ENCODE measurements at places on chromosomes 7 and 10. TPM values are rescaled to one million over a fixed set of nuclear protein-coding genes. Genes with fewer than 3 reads are reported as not detected.

The NRAP gene
- total RNA-seq, result not detected

The AKR1C4 gene
- total RNA-seq, result not detected

The ACTL6B gene
- not detected for total RNA-seq

The GIMAP4 gene
- 12.3 TPM for total RNA-seq

The FANK1 gene
- total RNA-seq, result not detected

DNA sequence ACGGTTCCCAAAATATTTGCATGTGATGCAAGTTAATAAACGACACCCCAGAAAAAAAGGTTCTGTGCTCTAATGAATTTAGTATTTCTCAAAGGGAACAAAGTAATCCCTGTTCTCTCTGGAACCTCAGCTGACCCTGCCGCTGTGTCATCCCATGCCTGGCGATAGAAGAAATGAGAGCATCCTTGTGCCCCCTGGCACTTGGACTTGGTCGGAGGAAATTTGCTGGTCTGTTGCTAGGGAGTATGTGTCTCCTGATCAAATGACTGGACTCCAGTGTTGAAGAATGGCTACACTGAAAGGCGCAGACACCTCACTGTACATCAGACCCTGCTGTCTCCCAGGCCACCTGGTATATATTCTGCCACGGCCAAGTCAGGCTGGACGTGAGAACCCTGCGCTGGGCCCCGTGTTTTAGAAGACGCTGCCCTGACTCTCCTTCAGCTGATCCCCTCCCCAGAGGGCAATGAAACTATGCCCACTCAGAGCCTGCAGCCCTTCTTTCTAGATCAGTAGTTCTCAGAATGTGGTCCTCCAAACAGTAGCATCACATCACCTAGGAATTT lies 67.2 kb downstream of the THNSL1 start:
- peaks cover 28% of the 10 kb centered on the region for H3K4me1 ChIP-seq
- H3K27ac ChIP-seq, result no peak overlapping the region
- no peaks in the 10 kb centered on the region for H3K27me3 ChIP-seq
- H3K4me3 ChIP-seq, result no peak overlapping the region

The MDFIC gene
- total RNA-seq, result 22.9 TPM

DNA sequence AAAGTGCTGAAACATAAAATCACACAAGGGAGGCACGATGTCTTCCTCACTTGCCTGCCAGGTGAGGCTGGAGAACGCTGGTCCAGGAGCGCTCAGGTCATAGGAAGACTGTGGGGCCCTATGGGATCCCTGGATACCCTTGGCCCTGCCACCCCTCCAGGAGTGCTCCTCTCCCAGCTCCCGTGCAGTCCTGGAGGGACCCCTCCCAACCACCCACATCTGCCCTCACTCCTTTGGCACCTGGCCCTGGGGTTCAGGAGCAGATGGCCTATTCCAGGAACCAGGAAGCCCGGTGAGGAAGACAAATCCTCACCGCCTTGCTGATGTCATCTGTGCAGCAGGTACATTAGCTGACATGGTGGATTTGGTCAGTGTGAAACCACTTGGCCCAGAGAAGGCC lies 3.7 kb upstream of the CXCL12 start:
- no peak overlapping the region for H3K27ac ChIP-seq
- H3K36me3 ChIP-seq, result no peaks in the 10 kb centered on the region
- no peaks in the 10 kb centered on the region for H3K27me3 ChIP-seq
- no peak overlapping the region for H3K4me3 ChIP-seq

GRCh38 chr7:130142654-130143333 lies 62.4 kb downstream of the TMEM209 start:
- H3K4me1 ChIP-seq, result peaks cover 21% of the 10 kb centered on the region
- no peak for DNase-seq
- no peak overlapping the region for H3K27ac ChIP-seq
- no peaks in the 10 kb centered on the region for H3K27me3 ChIP-seq
- no peak overlapping the region for H3K4me3 ChIP-seq
- no peaks in the 10 kb centered on the region for H3K36me3 ChIP-seq

DNA sequence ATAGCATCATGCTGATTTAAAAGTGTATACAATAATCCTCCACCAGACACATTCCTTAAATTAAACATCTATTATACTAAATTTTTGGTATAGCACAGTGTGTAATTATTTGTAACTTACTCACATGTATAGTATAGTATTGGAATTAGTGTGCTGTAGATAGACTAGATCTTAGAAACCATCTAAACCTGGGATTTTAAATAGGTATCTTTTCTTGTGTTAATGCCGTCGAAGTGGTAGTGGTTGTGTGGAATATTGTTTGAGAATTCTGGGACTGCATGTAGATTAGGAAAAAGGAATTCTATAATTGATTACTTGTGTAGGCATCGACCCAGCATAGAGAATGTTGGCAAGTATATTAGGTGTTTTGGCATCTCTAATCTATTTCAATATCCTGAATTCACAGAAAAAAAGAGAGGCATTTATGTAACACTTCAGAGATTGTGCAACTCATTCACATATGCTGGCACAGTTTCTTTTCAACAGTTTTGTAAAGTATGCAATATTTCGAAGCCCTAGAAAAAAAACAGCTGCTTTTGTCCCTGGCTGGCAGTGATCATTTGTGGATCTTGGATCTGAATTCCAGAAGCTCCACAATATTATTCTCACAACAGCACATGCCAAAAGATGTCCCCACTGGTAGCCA lies 145.5 kb upstream of the AGR3 start:
- H3K36me3 ChIP-seq, result no peaks in the 10 kb centered on the region
- H3K27ac ChIP-seq, result no peak overlapping the region
- no peak overlapping the region for H3K4me3 ChIP-seq
- no peaks in the 10 kb centered on the region for H3K27me3 ChIP-seq
- DNase-seq, result no peak

- no peaks in the 10 kb centered on the region for H3K27me3 ChIP-seq
- no peak for DNase-seq
- no peaks in the 10 kb centered on the region for H3K4me1 ChIP-seq
- H3K27ac ChIP-seq, result no peak overlapping the region
- H3K36me3 ChIP-seq, result no peaks in the 10 kb centered on the region
Measured at GRCh38 chr7:79245623-79246249, 207.7 kb downstream of the MAGI2 start.

- no peak overlapping the region for H3K27ac ChIP-seq
- no peak for DNase-seq
- H3K36me3 ChIP-seq, result no peaks in the 10 kb centered on the region
- H3K27me3 ChIP-seq, result no peaks in the 10 kb centered on the region
- H3K4me1 ChIP-seq, result no peaks in the 10 kb centered on the region
Measured at GRCh38 chr10:54363390-54363789, 437.6 kb downstream of the PCDH15 start.

DNA sequence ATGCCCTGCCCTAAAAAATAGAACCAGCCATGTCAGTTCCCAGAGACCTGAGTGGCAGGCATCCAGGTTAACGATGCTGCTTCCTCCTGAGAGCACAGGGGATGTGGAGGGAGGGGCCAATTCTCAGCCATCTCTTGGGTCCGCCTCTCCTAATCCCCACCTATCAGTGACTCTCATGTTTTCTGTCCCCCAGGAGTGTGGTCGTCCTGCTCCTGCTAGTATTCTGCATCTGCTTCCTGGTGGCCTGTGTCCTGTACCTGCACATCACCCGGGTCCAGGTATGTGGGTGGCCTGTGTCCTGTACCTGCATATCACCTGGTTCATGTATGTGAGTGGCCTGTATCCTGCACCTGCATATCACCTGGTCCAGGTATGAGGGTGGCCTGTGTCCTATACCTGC lies 105.3 kb downstream of the ADCY1 start:
- H3K27me3 ChIP-seq, result no peaks in the 10 kb centered on the region
- no peak for DNase-seq
- no peaks in the 10 kb centered on the region for H3K36me3 ChIP-seq
- H3K4me3 ChIP-seq, result no peak overlapping the region

The LANCL2 gene
- 11.4 TPM for total RNA-seq

The PLPP4 gene
- total RNA-seq, result not detected

GRCh38 chr7:31873816-31874597 lies 187.0 kb downstream of the PPP1R17 start:
- no peaks in the 10 kb centered on the region for H3K4me1 ChIP-seq
- no peaks in the 10 kb centered on the region for H3K27me3 ChIP-seq
- no peak overlapping the region for H3K27ac ChIP-seq
- H3K36me3 ChIP-seq, result no peaks in the 10 kb centered on the region

DNA sequence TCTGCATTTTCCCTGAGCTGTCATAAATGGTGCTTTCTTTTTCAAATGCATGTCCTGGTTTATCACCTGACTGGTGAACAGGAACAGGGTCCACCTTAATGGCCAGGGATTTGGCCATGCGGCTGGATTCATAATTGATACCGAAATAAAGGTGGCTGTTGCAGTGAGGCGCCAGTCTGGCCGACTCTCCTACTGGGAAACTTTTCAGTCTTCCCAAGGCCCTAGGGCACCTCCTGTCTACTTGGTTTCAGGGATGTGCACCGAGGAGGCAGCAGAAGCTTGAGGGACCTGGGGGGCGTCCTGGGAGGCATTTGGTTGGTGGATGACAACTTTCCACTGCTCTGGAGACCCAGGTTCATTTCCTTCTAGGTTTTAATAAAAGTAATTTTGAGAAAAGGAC lies 46.4 kb upstream of the FIGNL1 start:
- no peak overlapping the region for H3K27ac ChIP-seq
- no peak overlapping the region for H3K4me3 ChIP-seq
- no peak for DNase-seq
- no peaks in the 10 kb centered on the region for H3K27me3 ChIP-seq

DNA sequence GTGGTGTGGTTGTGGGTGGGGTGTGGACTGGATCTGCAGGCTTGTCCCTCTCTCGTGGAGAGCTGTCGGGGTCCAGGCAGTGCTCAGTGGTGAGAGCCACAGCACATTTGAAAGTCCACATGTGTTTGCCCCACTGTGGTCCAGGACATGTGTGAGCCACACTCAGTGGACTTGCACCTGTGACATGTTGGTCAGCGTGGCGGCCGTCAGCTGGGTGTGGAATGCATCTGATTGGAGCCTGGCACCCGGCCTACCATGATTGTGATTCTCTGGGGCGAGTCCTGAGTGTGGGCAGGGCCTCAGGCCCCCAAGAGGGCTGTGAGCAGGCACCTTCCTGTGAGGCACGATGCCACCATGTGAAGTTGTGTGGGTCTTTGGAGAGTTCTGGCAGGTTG lies 77.9 kb downstream of the DNAJB6 start:
- H3K4me1 ChIP-seq, result peaks cover 8% of the 10 kb centered on the region
- H3K4me3 ChIP-seq, result no peak overlapping the region
- no peaks in the 10 kb centered on the region for H3K27me3 ChIP-seq
- H3K27ac ChIP-seq, result no peak overlapping the region
- no peak for DNase-seq

DNA sequence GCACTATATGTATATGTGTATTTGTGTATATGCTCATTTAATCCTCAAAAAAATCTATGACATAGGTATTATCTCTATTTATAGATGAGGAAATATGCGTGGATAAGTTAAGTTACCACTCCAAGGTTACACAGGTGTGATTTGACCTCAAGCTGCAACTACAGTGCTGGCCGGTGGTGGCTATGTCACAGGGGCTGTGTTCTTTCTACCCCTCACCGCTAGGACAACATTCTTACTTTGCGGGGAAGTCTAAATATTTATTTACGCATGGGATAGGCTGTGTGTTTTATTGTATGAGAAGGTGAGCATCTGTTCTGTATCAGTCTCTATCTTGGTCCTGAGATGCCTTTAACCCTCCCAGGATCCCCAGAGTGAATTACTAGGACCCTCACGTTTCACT lies 60.0 kb downstream of the CREB5 start:
- H3K27ac ChIP-seq, result no peak overlapping the region
- H3K4me1 ChIP-seq, result peaks cover 27% of the 10 kb centered on the region

The THSD7A gene
- total RNA-seq, result 1.6 TPM

The RAB19 gene
- total RNA-seq, result not detected

GRCh38 chr7:81783818-81784217 lies 14.0 kb upstream of the HGF start:
- no peaks in the 10 kb centered on the region for H3K4me1 ChIP-seq
- H3K4me3 ChIP-seq, result no peak overlapping the region
- H3K36me3 ChIP-seq, result no peaks in the 10 kb centered on the region
- no peak overlapping the region for H3K27ac ChIP-seq
- DNase-seq, result no peak

DNA sequence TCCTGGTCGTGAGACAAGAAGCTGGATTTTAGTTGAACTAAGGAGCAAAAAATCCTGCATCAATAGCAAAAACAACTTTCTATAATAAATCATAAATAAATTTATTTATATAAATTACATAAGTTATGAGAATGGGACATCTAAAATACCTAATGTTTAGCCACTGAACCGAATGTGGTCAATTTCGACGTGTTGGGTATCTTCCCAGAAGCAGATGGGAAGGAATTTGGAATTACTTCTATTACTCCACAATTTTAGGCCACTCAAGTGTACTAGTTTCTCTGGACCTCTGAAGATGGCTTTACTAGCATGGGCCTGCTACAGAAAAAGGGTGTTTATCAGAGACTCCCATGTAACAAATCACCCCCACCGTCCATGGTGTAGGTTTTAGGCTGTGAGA lies 172.0 kb downstream of the PRPF18 start:
- peaks cover 4% of the 10 kb centered on the region for H3K4me1 ChIP-seq
- no peak overlapping the region for H3K4me3 ChIP-seq
- no peaks in the 10 kb centered on the region for H3K36me3 ChIP-seq
- DNase-seq, result no peak

DNA sequence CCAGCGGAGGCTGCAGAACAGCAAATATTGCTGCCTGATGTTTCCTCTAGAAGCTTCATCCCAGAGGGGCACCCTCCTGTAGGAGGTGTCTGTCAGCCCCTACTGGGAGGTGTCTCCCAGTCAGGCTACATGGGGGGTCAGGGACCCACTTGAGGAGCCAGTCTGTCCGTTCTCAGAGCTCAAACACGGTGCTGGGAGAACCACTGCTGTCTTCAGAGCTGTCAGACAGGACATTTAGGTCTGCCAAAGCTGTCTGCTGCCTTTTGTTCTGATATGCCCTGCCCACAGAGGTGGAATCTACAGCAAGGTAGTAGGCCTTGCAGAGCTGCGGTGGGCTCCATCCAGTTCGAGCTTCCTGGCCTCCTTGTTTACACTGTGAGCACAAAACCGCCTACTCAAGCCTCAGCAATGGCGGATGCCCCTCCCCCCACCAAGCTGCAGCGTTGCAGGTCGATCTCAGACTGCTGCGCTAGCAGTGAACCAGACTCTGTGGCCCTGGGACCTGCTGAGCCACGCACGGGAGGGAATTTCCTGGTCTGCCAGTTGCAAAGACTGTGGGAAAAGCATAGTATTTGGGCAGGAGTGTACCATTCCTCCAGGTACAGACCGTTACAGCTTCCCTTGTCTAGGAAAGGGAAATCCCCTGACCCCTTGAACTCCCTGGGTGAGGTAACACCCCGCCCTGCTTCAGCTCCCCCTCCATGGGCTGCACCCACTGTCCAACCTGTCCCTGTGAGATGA lies 17.7 kb upstream of the MINDY3 start:
- no peaks in the 10 kb centered on the region for H3K27me3 ChIP-seq
- no peak overlapping the region for H3K4me3 ChIP-seq
- no peak overlapping the region for H3K27ac ChIP-seq
- H3K36me3 ChIP-seq, result no peaks in the 10 kb centered on the region

- no peak overlapping the region for H3K4me3 ChIP-seq
- H3K4me1 ChIP-seq, result peaks cover 32% of the 10 kb centered on the region
- H3K36me3 ChIP-seq, result no peaks in the 10 kb centered on the region
- no peak for DNase-seq
Measured at GRCh38 chr7:111264111-111264868, 173.4 kb downstream of the LRRN3 start.
